ENCODE measurements at places on chromosomes 4 and X.

GRCh38 chr4:137509855-137510282, 22.4 kb downstream of the PCDH18 start:
- no peak for DNase-seq

- DNase-seq: no peak
These were observed 81.3 kb upstream of the TRPC5 start for GRCh38 chrX:112163906-112164305.

- DNase-seq: no peak
These were observed 54.6 kb upstream of the TENM3 start for GRCh38 chr4:182188622-182189021.

DNA sequence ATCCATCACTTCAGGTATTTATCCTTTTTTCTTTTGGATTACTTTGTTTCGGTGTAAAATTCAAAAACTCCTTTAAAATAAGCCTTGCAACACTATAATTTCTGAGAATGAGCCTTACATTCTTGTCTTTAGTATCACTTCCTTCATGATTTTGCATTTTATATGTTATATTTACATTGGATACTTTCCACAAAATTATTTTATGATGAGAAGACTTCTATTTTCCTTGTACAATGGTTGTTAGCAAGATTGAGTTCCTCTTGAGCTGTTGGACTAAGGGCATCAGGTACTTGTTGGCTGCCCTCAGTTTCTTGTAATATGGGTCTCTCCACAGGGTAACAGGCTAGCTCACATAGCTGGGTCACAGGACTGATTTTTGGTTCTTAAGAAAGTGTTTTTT, 22.7 kb upstream of the HPGDS start:
- DNase-seq: no peak

GRCh38 chr4:139658586-139659382, 6.8 kb upstream of the MGST2 start:
- DNase-seq: no peak

DNA sequence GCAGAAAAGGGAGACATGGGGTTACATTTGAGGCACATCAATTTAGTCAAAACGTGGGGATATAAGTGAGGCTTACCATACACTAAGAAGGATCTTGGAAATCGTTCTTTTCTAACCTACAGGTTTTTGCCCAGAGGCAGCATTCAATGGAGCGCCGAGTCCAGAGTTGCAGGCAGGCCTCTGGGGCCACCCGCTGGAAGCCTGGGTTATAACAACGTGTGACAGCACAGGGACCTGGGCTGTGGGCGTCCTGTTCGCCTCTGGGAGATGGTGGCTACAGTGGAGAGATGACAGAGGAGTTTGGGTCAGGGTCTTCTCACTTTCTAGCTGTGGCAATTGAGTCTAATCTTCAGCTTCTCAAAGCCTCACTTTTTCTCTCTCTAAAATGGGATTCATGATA, 53.9 kb downstream of the ENPP6 start:
- DNase-seq: no peak

DNA sequence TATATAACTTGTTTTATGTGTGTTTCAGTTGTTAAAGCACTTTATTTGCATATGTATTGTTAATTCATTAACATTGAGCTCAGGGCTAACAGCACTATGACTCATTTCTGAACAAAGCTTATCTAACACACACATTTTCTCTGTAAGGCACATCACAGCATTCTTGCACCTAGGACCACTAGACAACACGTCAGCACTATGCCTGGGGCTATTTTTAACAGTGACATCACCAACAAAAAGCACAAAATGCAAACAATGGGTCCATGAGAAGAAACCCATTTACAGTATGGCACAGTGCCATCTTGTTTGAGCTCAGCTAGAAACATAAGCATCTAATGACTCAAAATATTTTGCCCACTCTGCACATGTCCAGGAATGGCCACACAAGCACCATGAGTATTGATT, 124.4 kb downstream of the RELL1 start:
- DNase-seq: no peak

GRCh38 chr4:71487344-71487920, 148.6 kb downstream of the SLC4A4 start:
- no peak for DNase-seq

DNA sequence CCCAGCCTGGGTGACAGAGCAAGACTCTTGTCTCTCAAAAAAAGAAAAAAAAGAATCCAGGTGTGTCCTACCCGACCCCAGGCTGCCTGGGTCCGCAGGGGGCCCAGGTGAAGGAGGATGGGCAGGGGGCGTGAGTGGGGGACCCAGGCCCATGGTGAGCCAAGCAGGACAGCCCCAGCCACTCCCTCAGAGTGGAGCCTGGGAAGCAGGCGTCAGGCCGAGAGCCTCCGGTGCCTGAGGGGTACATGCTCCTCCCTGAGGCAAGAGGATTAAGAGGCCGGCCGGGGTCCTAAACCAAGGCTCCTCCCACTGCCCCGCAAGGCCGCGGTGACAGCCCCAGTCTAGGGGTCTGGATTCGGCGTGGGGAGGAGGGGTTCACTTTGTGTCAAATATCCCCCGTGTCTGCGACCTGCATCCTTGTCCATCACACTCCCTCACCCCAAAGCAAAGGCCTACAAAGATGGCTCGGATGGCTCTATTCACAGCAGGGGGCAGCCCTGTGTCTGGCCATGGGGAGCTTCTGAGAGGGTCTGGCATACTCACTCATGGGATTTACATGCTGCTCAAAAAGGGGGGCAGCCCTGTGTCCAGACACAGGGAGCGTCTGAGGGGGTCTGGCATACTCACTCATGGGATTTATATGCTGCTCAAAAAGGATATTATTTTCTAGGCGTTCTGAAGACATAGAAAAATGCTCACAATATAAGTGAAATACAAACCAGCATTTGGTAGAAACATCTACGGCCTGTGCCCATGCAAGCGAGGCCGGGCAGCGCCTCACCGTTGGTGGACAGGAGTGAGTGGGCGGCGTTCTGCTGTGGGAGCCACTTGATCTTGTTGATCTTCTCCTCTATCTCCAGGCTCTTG, 94.6 kb downstream of the PPP2R2C start:
- no peak for DNase-seq

GRCh38 chr4:89400287-89401035, 92.9 kb upstream of the GPRIN3 start:
- no peak for DNase-seq

DNA sequence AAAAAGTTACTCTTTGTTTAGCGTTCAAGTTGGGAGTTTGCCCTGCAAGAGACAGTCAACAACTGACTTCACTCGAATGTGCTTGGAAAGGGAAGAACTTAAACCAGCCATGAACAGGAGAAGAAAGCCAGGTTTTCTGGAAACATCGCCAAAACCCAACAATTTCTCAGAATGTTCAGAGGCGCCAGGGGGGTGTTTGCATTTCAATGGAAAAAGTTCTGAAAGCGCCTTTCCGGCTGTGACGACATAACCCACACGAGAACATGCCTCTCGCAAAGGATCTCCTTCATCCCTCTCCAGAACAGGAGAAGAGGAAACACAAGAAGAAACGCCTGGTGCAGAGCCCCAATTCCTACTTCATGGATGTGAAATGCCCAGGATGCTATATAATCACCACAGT, 78.1 kb upstream of the ADGRA3 start:
- no peak for DNase-seq

- no peak for DNase-seq
These were observed 40.4 kb downstream of the MAGEB17 start for GRCh38 chrX:16207634-16208033.

- DNase-seq: no peak
These were observed 145.9 kb downstream of the FSTL5 start for GRCh38 chr4:162017863-162018262.

GRCh38 chrX:78710171-78710570, 37.3 kb upstream of the LPAR4 start:
- DNase-seq: no peak

- DNase-seq: no peak
These were observed 7.4 kb downstream of the ANKRD37 start for GRCh38 chr4:185404031-185404430.

DNA sequence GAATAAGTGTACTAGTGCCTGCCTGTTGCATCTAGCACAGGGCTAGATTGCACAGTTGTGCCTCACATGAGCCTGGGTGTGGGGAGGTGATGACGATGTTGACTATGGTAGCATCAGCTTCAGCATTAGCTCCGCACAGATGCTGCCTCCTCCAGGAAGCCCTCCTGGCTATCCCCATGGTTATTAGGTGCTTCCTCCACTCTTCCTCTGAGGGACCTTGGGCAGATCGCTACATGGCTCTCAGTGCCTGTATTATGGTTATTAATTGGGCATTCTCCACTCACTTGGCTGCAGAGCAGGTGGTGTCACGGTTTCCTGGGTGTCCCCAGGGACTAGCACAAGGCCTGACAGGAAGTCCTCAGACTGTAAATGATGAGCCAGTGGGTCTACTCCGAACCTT, 325.6 kb downstream of the ARHGAP10 start:
- DNase-seq: no peak

GRCh38 chr4:8342651-8343261, 73.2 kb downstream of the HTRA3 start:
- DNase-seq: no peak

DNA sequence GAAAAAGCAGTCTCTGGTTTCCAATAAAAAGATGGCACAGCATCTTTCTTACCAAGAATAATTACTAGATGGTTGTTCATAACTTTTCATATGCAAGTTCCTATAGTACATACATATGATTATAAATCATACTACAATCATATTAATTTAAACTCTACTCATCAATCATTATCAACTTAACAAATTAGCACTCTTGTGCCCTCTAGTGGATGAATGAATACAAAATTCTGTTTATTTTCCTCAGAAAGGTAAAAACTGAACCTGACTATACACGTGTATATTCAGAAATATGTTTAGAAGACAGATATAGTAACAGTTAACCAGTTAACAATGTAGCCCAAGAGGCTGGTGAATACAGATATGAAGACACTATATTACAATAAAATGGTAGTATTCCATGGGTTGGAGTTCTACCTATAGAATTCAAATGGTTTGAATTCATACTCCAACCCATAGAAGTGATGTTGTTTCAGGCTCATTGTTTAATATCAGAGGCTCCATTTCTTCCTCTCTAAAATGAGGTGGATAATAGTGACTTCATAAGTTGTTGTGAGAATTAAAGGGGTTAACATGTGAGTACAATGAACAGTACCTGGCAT, 100.0 kb downstream of the ADAMTS3 start:
- DNase-seq: no peak

GRCh38 chrX:122272011-122272410, 912.1 kb upstream of the GRIA3 start:
- DNase-seq: no peak

DNA sequence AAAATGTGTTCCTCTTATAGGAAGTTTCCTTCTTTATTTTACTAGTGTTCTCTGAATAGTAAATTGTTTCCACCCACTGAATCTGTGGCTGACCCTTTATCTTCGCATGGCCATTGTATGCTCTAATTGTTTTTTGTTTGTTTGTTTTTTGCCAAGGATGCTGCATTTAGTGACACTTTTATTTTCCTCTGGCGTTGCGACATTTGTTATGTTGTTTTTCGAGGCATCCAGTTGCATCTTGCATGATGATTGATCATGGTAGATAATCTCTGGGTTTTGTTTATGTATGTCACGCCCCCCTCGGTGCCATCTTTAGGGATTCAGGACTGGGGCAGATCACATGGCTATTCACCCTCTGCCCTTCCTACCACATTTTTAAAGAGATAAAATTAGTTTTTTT, 2.2 kb downstream of the NMU start:
- no peak for DNase-seq

DNA sequence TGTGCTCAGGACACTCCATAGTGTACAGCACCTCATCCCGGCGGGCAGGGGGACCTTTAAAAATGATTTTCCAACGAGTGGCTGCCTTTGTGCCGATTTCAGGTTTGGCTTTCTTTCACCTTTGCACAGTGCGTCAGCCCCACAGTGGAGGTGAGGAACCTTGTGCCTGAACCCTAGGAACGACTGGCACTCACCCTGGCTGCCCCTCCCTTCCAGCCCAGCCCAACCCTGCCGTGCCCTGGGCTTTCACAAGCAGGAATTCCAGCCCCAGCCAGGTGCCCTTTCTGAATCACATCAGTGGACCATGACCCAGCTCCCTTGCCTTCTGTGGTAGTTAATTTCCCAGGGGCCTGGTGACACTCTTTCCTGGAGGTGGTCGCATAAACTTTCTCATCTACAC, 1.3 kb downstream of the TMEM164 start:
- no peak for DNase-seq

DNA sequence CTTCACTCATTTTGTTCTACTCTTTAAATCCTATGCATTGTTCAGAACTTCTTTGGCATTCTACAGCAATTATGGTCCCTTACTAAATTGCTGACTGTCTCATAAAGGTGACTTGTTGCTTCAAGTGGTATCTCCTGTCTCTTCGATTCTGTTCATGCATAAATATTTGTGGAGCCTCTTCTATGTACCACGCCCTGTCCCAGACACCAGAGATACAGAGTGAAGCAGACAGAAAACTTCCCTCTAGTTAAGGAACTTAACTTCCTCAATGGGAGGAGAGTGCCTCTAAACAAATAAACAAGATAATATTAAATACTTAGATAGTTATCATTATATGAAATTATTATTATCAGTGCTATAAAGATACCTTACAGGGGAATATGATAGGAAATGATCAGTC, 235.7 kb downstream of the FRAS1 start:
- no peak for DNase-seq

DNA sequence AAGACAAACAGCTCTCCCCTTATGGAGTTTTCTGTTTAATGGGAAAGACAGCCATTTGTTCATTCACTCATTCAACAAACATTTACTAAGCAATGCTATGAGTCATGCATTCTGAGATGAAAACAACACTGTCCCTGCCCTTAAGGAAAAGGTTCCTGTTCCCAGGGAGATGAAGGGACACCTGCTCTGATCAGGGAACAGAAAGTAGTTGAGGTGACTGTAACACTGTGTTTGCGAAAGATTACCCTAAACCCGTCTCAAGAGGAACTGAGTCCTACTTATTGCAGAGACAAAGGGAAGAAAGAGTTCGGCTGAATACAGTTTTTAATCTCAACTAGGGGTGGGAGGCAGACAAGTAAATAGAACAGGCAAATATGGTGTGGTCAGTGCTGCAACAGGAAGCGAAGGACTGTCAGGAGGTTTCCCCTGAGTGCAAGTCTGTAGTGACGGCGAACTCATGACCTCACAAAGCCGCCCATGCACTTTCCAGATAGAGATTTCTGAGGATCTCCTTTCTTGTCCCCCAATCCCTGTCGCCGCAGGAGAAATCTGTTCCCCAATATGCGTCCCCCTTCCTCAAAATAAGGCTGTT, 712 bp downstream of the STX18 start:
- peak; percentile 30 for DNase-seq

GRCh38 chrX:96861218-96861617, 22.5 kb upstream of the RPA4 start:
- DNase-seq: no peak

DNA sequence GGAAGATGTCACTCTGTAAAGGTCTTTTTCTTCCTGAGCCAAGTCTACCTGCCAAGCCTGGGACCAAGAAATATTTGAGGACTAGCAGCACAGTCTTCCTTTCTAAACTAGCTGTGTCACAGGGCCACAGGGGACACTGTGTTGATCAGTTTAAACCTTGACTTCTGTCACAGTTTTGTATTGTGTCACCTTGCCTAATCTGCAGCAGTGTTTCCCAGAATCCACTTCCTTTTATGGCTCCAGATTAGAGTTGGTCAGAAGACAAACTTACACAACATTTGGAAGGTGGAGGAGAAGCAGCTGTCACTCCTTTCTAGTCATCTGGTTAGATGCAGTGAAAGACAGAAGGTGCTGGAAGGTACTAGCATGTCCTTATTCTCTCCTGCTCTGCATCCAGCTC, 143.1 kb upstream of the BCOR start:
- no peak for DNase-seq

GRCh38 chrX:11398139-11398538, 104.9 kb downstream of the AMELX start:
- DNase-seq: no peak

- no peak for DNase-seq
These were observed 219.4 kb downstream of the SLC4A4 start for GRCh38 chr4:71558248-71558647.

- DNase-seq: no peak
These were observed 411.9 kb upstream of the EMCN start for GRCh38 chr4:100929758-100930157.

Data from stimulated activated CD4-positive, alpha-beta T cell treated with anti-CD3 and anti-CD28 coated beads, Interleukin-2, amount 100 ng/mL, for 24 hours (primary cell).